Activated CD4-positive, alpha-beta memory T cell treated with anti-CD3 and anti-CD28 coated beads for 36 hours (primary cell): ENCODE measurements at places on chromosomes 5 and 9.

- DNase-seq, result peak; percentile 88
Measured at GRCh38 chr9:127004946-127005769, 90.6 kb downstream of the RALGPS1 start.

GRCh38 chr9:70517926-70518610 lies 103.6 kb upstream of the KLF9 start:
- DNase-seq, result no peak

- DNase-seq, result no peak
Measured at GRCh38 chr5:91419136-91419535, 36.0 kb upstream of the ARRDC3 start.

DNA sequence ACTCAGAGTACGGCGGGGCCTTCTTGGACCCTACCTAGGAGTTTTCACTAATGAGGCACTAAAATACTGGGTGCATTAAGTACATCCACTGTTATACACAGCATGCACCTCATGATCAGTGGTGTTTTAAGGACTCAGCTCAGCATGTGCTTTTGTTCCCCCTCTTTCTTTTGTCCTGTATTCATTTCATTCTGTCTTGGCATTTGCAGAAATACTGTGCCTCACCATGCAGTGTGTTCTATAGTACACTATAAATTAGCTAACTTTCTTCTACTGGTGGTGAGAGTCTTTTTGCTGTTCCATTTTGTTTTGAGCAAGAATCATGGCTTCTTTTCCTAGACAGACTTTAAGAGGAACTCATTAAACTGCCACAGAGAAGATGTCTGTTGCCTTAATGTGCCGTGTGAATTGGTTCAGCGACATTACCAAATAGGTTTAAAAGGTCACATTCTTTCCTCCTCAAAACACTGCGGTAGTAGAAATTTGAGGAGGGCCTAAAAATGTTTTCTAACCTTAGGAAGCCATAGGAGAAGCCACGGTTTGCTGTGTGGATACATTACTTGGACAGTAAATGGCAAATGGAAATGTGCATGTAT lies 276.6 kb downstream of the MAST4 start:
- DNase-seq, result no peak

DNA sequence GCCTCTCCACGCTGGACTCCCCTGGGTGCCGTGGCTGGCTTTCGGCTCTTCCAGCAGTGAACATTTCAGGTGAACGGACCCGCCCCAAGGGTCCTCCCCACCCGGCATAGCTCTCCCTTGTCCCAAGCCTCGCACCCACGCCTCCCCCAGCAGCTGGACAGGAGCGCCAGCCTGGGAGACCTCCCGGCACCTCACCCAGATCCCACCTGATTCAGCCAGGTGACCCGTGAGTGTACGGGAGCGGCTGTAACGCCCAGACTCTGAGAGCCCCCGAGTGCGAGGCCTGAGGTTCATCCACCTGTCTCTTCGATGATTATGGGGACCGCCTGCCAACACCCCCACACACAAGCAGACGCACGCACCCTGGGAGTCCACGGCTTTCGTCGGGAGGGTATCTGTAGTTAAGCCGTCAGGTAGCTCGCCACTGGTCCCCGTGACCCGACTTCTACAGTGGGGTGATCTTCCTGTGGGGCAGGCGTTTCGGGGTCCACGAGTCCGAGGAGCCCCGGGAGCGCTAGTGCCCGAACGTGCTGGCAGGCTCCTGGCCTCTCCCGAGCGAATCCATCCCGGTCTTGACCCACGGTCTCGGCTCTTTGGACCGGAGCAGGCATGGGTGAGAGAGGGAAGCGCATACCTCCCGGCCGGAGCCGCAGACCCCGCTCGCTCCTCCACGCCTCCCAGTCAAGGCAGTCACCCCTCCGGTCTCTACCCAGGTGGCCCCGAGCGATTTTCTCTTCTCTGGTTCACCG lies 14.9 kb downstream of the TRIM7 start:
- peak; percentile 60 for DNase-seq
